ENCODE measurements at places on chromosomes 7 and 10. TPM values are rescaled to one million over a fixed set of nuclear protein-coding genes. Genes with fewer than 3 reads are reported as not detected.

DNA sequence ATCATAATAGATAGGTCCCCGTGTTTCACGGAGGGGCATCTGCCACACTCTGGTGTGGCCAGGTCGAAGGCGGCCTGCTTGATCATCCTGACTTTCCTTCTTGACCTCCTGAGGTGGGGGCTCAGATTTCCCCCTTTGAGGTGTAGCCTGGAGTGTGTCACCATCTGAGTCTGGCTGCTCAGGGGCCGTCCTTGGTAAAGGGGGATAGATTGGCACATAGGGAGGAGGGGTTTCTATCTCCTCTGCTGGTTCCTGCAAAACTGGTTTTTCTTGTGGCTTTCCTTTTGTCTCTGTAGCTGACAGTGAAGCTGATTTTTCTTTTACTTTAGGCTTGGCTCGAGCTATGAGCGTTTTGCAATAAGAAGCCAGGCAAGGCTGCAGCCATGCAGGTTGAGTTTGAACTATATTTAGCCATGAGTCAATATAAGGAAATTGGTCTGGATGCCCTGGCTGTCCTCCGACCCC, 7.1 kb upstream of the ZNF117 start:
- H3K27ac ChIP-seq: no peak overlapping the region
- peaks cover 51% of the 10 kb centered on the region for H3K36me3 ChIP-seq
- no peaks in the 10 kb centered on the region for H3K4me1 ChIP-seq

DNA sequence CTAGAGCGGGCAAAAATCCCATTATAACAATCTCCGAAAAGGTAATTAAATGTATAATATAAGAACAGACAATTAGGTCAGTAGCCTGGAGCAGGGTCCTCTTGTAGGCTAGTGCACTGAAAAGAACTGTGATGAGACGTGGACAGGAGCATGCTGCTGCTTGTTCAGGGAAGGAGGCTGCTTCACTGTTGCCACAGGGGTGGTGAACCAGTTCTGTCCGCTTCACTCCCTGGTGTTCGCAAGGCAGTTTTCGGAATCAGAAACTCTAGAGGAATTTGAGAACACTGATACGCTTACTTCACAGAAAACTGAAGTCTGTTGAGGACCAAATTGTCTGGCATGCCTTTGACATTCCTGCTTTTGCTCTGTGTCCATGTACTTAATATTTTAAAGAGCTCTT, 17.4 kb downstream of the ZNRF2 start:
- no peak overlapping the region for H3K4me3 ChIP-seq
- H3K27me3 ChIP-seq: no peaks in the 10 kb centered on the region
- no peak for DNase-seq
- H3K27ac ChIP-seq: no peak overlapping the region

GRCh38 chr7:140134039-140134438, 42.7 kb downstream of the KDM7A start:
- no peak overlapping the region for H3K27ac ChIP-seq
- H3K27me3 ChIP-seq: no peaks in the 10 kb centered on the region
- no peak for DNase-seq
- H3K36me3 ChIP-seq: peaks cover 39% of the 10 kb centered on the region

DNA sequence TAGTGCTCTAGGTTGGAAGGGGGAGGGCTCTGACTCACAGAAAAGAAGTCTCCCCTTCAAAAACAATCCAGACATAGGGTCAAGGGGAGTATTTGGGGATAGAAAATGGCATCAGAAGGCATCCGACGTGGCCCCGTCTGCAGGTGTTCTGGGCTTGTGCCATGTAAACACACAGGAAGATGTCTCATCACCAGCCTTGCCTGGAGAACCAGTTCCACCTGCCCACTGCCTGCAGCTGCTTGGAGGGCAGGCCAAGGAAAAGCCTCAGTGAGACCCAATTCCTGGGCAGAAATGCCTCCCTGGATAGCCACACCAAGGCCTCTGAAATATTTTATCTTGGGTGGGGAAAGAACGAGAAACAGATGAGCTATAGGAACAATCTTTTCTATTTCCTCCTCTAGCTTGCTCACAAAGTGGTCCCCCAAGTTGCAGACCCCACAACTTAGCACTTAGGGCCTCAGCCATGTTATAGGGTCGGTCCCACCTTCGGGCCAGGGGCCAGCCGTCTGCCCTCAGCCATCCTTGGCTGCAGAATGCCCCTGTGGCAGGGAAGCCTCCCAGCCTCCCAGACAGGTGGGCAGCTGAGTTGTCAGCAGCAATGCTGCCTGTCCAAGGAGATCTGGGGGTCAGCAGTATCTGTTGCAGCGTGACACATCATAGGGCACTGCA, 54.3 kb upstream of the ECHDC3 start:
- H3K27me3 ChIP-seq: peaks cover 4% of the 10 kb centered on the region
- H3K4me1 ChIP-seq: peaks cover 5% of the 10 kb centered on the region
- no peak overlapping the region for H3K27ac ChIP-seq
- DNase-seq: no peak
- H3K36me3 ChIP-seq: no peaks in the 10 kb centered on the region
- no peak overlapping the region for H3K4me3 ChIP-seq

- H3K27me3 ChIP-seq: peaks cover 8% of the 10 kb centered on the region
- no peak overlapping the region for H3K4me3 ChIP-seq
- H3K4me1 ChIP-seq: no peaks in the 10 kb centered on the region
- no peak overlapping the region for H3K27ac ChIP-seq
Measured at GRCh38 chr7:143002898-143003297, 24.0 kb downstream of the OR9A2 start.

DNA sequence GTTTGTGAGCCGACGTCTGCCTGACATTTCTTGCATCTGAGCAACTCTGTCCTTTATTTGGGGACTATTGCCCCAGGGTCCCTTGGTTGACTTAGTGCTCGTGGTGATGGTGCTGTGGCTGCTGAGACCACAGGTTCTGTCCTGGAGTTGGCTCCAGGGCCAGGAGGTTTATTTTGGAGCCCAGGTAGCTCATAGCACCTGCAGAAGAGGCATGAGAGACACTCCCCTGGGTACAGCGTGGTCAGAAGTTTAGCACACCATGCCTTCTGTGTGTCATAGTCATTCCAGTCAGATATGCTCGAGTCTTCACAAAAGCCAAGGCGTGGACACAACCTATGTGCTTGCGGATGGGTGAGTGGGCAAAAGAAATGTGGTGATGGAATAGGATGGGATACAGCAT, 496.9 kb downstream of the TCERG1L start:
- no peaks in the 10 kb centered on the region for H3K36me3 ChIP-seq
- no peak overlapping the region for H3K4me3 ChIP-seq
- H3K4me1 ChIP-seq: no peaks in the 10 kb centered on the region

DNA sequence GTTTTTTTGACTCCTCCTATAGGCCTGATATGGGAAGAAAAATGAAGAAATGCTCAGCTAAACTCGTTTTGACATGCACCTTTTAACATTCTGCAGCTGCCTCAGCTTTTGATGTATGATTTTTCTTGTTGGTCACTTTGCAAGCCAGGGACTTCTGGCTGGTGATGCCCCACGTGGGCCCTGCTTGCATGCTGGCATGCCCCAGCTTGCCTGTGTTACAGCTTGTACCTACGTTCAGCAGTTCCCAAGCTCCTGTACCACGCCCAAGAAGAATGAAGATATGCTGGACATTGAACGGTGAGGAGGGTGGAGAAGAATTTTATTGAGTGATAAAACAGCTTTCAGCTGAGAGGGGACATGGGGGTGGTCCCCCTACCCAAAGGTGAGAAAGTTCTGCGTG, 245.6 kb upstream of the FZD8 start:
- no peak for DNase-seq
- H3K27ac ChIP-seq: no peak overlapping the region
- no peak overlapping the region for H3K4me3 ChIP-seq
- H3K36me3 ChIP-seq: no peaks in the 10 kb centered on the region
- H3K27me3 ChIP-seq: no peaks in the 10 kb centered on the region

The LIPK gene
- total RNA-seq: not detected

The GHRHR gene
- total RNA-seq: not detected

The PTPN20 gene
- 0.61 TPM for total RNA-seq
